SHP77 treated with DMSO at 0.1 percent for 48 hours (cell line): ENCODE measurements at places on chromosomes 13 and 19.

DNA sequence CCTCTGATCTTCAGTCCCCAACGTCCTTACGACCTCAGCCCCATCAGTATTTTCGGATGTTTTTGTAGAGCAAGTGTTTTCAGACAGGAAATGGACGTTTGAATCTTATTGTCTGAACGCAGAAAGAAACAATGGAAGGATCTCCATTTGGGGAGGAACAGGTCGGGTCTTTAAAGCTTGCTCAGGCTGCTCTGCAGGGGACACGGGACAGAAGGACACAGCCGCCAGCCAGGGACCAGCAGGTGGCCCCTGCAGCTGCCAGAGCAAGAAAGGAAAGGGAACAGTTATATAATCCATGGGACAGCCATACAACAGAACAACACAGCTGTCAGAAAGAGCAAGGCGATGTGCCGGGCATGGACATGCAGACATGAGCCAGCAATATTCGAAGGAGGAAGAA is 18.5 kb upstream of the IGLON5 start:
- no peak for DNase-seq

- no peak for DNase-seq
Measured at GRCh38 chr19:13817018-13817614, 21.9 kb downstream of the ZSWIM4 start.

DNA sequence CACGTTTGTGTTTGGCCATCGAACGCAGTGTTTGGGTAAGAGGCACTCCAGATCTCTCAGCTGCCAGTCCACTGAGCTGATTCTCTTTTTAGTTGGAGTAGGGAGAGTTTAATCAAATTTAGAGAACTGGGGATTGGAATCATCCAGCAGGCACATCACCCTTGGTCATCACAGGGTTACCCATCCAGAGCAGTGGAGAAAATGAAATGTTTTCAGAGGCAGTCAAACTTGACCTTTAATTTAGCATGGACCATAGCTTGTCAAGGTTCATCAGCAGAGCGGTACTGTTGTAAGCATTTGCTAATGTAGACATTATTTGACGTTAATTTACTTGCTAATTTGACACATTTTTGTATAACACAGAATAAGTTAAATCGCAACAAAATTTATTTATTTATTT is 18.4 kb upstream of the FRY start:
- DNase-seq: no peak

DNA sequence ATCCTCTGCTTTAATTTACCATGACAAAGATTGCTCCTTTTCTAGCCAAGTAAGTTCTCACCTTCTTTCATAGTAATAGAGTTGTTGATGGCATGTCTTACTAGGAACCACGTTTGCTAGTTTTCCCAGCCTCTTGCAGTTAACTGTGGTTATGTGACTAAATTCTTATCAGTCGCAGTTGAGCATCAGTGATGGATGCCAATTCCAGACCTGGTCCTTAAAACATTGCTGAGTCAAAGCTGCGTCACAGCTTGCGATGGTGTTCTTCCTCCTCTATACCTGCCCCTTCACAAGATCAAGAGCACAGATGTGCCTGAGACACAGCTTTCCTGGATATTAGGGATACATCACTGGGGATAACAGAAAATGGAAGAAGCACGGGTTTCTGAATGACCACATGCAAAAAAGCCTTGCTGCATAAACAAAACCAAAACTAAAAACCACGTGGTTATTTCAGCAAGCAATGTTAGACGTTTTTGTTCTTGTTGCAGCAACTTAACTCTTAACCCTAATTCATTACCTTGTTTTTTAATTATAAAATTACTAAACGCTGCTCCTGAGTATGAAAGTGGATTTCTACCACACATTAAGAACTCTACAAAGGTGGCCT is 97.6 kb upstream of the DACH1 start:
- DNase-seq: no peak

- DNase-seq: no peak
Measured at GRCh38 chr13:106186366-106187030, 349.0 kb downstream of the EFNB2 start.

DNA sequence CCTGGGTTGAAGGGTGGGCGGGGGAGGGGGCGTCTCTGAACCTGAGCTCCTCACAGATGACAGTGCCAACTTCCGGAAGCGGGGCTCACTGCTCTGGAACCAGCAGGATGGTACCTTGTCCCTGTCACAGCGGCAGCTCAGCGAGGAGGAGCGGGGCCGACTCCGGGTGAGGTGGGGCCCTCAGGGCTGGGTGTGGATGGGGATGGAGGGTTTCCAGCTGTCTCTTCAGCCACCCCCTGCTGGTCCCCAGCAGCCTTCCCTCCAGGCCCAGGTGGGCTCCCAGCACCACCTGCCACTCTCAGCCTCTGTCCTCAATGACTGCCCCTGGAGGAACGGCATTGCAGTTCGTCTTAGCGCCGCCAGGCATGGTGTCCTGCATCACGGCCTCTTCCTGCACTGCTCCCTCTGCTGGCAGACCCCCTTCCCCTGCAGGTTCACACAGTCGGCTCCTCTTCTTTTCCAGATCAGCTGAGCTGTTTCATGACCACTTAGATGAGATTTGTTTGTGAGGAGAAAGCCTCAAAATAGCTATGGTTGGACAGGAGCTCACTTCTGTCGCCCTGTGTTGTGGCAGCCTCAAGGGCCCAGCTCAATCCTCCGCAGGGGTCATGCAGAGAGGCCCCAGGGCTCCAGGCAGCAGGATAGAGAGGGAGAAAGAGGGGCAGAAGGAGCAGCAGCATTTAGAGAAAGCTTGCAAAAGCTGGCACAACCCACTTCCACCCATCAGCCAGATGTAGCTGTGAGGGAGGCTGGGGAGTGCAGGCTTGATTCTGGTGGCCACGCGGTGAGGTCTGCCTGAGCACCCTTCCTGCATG is 2.5 kb upstream of the GARIN5A start:
- peak; percentile 37 for DNase-seq

DNA sequence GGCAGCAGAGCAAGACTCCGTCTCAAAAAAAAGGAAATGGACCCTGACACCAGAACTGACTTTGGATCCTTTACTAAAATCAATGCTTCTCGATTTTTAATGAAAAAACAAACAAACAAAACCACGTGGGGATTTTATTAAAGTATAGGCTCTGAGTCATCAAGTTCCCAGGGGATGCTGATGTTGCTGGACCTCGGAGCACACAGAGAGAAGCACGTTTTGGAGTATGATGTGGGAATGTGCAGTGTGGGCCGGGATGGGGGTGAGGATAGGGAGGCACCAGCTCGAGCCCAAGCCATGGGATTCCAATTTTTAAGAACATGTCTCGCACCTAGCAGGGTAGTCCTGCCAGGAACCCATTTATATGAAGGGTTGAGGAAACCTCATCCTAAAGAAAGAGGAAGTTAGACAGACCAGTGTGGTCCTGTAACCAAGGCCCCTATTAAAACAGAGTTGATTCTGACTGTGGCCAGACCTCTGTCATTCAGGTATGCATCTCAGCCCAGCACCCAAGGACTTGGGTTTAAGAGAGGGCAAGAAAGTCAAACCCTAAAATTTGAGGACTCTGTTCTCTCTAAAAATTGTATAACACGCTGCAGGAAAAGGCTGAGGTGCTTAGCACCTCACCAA is 6.4 kb downstream of the FLT1 start:
- DNase-seq: no peak
